AG09319 (cell line): ENCODE measurements at places on chromosomes 5 and 9.

DNA sequence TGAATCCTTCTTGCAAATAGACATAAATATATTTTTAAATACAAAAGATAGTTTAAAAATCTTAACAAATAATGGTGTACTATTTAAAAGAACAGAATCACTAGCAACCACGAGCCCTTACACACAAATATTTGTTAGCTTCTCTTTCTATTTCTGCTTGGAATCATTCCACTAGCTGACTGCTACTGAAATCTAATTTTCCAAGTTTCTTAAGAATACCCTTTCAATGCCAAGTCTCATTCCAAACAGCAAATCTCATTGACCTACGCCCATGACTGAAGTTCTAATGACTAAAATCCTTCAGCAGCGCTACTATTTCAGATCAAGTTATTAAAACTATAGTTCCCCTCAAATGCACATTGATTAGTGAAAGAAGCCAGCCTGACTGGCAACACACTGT is 13.2 kb upstream of the PPP1R2B start:
- no peak for DNase-seq

DNA sequence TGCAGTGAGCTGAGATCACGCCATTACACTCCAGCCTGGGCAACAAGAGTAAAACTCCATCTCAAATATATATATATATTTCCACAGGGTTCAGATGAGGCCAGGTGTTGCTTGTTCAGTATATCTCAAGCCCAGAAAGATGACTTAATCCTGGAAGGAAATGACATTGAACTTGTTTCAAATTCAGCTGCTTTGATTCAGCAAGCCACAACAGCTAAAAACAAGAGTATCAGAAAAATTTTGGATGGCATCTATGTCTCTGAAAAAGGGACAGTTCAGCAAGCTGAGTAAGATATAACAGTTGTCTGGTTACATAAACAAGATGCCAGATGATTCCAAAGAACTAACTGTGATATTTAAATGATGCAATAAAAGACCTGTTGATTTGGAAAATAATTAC is 352.0 kb downstream of the KCTD16 start:
- DNase-seq = no peak

GRCh38 chr5:347712-348284 is 26.3 kb downstream of the AHRR start:
- DNase-seq = no peak

DNA sequence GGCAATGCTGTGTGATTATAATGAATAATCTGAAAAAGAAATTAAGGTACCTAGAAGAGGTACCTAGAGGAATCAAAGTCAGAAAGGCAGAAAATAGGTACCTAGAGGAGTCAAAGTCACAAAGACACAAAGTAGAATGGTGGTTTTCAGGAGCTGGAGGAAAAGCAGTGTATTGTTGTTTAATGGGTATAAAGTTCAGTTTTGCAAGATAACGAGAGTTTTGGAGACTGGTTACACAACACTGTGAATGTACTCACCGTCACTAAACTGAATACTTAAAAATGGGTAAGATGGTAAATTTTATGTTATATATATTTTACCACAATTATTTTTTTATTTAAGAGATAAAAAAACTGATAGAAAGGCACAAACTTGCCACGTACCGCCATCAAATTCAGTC is 57.0 kb downstream of the FBXL17 start:
- DNase-seq = no peak
